Adrenal gland (tissue), 19 donors: ENCODE measurements at places on chromosomes 13 and 19. TPM values are rescaled to one million over a fixed set of nuclear protein-coding genes. Genes with fewer than 3 reads are reported as not detected.

DNA sequence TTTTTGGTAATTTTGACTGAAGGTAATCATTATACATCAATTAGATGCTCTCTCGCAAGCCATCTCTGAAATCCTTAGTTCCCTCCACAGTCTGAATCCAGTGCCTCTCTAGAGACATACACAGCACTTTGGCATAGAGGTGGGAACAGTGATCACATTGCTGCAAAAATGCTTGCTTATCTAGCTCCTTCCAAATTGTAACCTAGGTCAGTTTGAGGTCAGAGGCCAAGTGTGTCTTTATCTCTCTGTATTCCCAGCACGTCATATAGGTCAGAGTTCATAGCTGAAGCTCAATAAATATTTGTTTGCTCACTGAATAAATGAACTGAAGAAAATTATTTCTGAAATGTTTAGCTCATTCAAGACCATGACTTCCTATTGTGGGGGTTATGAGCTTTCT is 462.5 kb downstream of the DIAPH3 start:
- H3K4me1 ChIP-seq: no peaks in the 10 kb centered on the region
- no peak for DNase-seq
- H3K27me3 ChIP-seq: no peaks in the 10 kb centered on the region
- no peaks in the 10 kb centered on the region for H3K36me3 ChIP-seq

- H3K4me1 ChIP-seq: no peaks in the 10 kb centered on the region
- DNase-seq: no peak
- no peak overlapping the region for H3K27ac ChIP-seq
- H3K4me3 ChIP-seq: no peak overlapping the region
- no peaks in the 10 kb centered on the region for H3K27me3 ChIP-seq
Observed at GRCh38 chr13:73522937-73523336, 464.1 kb downstream of the KLF5 start.

GRCh38 chr13:93244141-93244917 is 17.7 kb downstream of the GPC6 start:
- DNase-seq: peak; percentile 8
- H3K27ac ChIP-seq: no peak overlapping the region
- H3K36me3 ChIP-seq: no peaks in the 10 kb centered on the region
- no peak overlapping the region for H3K4me3 ChIP-seq

GRCh38 chr19:18932216-18932841 is 8.7 kb downstream of the HOMER3 start:
- DNase-seq: peak; percentile 90
- H3K36me3 ChIP-seq: no peaks in the 10 kb centered on the region
- no peaks in the 10 kb centered on the region for H3K27me3 ChIP-seq
- H3K4me1 ChIP-seq: peaks cover 7% of the 10 kb centered on the region
- no peak overlapping the region for H3K4me3 ChIP-seq

DNA sequence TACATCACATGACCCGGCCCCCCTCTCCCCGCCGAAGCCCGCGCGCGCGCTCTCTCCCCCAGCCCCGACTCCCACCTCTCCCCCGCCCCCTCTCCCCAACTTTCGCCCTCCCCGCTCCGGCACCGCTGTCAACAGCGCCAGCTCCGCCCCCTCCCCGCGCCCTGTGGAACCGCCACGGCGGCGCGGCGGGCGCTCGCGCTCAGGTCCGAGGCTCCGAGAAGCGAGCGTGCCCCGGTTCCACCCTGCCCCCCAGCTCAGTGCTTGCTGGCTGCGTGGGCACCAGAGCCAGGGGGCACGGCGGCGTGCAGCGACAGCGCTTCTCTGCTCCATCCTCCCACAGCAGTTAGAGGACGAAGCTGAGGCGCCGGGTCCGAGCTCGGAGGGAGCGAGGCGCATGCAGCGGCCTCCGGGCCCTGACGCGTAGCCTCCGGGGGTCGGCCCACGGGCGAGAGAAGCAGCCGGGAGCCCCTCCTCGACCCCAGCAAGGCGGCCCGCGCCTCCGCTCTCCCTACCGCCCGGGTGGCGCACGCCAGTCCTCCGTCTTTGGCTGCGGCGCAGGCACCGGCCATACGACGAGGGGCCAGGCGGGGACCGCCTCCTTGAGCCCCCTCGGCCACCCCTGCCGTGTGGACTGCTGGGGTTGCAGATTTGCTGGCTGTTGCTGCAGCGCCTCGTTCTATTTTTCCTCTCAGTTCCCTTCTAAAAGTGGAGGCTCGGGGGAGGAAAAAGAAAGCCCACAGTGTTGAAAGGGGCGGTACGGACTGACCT is 109.5 kb downstream of the KCNRG start:
- H3K27ac ChIP-seq: peak overlapping the region; percentile 97
- H3K4me3 ChIP-seq: peak overlapping the region; percentile 86
- H3K27me3 ChIP-seq: no peaks in the 10 kb centered on the region
- DNase-seq: peak; percentile 52
- H3K36me3 ChIP-seq: no peaks in the 10 kb centered on the region

DNA sequence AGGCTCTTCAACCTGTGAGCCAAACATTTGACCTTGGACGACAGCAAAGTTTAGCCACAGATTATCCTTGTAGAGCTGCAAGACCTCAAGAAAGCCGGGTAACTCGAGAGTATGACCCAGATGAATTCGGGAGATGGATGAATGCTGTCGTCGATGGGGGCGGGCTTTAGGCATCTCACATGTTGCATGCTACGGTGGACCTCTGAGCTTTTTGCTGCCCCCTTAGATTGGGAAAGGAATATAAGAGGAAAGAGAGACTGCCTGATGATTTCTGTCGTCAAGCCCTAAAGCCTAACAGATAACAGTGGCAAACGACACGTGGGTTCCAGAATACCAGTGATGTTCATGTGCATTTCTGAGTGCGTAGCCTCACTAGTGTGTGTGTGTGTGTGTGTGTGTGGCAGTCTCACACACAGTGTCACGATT is 730 bp upstream of the ABCC4 start:
- H3K4me3 ChIP-seq: peak overlapping the region; percentile 58
- DNase-seq: no peak
- peaks cover 7% of the 10 kb centered on the region for H3K4me1 ChIP-seq
- H3K27ac ChIP-seq: no peak overlapping the region

- H3K4me1 ChIP-seq: no peaks in the 10 kb centered on the region
- no peaks in the 10 kb centered on the region for H3K27me3 ChIP-seq
- H3K4me3 ChIP-seq: peak overlapping the region; percentile 71
- peak; percentile 85 for DNase-seq
Observed at GRCh38 chr13:42041684-42042035, 6.8 kb upstream of the DGKH start.

GRCh38 chr13:42412812-42413483 is 141.0 kb downstream of the AKAP11 start:
- no peaks in the 10 kb centered on the region for H3K36me3 ChIP-seq
- no peak for DNase-seq
- no peaks in the 10 kb centered on the region for H3K4me1 ChIP-seq
- no peak overlapping the region for H3K4me3 ChIP-seq
- no peaks in the 10 kb centered on the region for H3K27me3 ChIP-seq

DNA sequence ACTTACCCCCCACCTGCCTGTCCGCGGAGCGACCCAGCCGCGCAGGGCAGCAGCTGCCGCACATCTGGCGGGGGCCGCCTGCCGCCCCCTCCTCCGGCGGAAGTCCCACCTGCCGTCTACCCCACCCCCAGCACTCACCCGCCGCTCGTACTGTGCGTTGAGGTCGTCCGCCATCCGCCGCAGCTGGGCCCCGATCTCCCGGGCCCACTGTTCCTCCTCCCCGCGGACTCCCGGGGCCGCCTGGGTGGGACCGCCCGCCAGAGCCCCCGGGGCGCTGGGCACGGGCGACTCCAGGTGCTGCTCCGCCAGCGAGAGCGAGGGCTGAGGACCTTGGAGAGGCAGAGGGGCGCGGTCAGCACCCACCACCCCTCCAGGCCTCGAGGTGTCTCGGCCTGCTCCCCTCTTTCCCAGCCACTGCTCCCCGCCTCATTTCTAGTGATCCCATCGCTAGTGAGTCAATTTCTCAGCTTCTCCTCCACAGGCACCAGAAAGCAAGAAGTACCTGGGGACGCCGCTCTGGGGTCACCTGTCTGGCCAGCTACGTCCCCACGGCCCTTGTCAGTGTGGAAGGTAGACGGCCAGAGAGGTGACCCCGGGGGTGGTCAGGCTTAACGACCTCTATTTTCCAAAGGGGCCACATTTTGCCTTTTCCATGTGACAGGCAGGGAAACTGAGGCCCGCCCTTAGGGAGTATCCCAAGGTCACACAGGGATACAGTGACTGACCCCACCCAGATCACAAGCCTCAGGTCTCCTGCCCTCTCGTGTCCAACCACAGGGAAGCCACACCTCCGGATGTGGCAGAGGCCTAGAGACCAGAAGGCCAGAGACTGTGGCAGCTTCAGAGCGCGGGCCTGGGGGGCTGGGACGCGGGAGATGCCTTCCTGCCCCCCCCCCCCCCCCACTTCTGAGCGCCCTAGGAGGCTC is 4.3 kb downstream of the BBC3 start:
- peaks cover 6% of the 10 kb centered on the region for H3K36me3 ChIP-seq
- no peak overlapping the region for H3K4me3 ChIP-seq
- peak overlapping the region; percentile 94 for H3K27ac ChIP-seq
- DNase-seq: peak; percentile 92
- peaks cover 26% of the 10 kb centered on the region for H3K4me1 ChIP-seq

DNA sequence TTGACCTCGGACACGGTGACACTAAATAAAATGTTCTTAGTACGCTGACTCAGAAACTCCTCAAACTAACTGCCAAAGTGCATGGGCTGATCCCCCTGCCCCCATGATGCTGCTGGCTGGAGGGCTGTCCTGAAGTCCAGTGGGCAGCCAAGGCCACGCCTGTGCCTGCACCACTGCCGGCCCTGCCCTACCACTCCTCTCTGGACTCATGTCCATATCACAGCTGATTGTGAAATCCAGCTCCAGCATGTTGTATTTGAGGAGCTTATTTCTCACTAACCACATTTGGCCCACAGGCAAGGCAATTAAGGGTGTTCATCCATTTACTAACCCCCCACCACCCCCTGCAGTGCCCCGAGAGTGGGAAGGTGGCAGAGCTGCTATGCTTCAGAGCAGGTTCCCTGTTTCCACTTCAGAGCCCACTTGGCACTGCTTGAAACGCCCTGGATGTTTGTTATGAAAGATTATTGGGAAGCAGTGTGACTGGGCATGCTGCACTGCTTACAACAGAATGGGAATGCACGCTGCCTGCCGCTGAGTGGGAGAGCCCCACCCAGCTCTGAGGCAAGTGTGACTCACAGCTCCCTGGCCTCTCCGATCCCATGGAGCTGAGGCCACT is 114.0 kb downstream of the UQCRFS1 start:
- H3K36me3 ChIP-seq: no peaks in the 10 kb centered on the region
- H3K4me3 ChIP-seq: no peak overlapping the region
- DNase-seq: peak; percentile 93
- peaks cover 17% of the 10 kb centered on the region for H3K4me1 ChIP-seq
- peak overlapping the region; percentile 88 for H3K27ac ChIP-seq

DNA sequence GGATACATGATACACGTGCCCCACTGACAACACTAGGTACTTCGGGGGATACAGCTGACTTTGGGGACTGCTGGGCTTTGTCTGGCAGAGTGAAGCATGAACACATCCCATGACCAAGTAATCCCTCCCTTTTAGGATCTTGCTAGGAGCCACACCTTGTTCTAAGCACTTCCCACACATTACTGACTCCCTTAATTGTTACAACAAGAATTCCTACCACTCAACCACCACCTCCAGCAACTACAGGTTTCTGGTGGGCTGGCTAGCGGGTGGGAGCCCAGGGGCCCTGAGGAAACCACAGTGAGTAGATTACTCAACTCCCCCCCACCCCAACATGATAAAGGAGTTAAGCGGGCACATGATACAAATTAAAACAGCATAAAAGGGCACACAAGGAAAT is 7.2 kb upstream of the SLC35E1 start:
- no peak overlapping the region for H3K4me3 ChIP-seq
- peak overlapping the region; percentile 49 for H3K27ac ChIP-seq
- H3K36me3 ChIP-seq: peaks cover 33% of the 10 kb centered on the region
- H3K4me1 ChIP-seq: peaks cover 19% of the 10 kb centered on the region
- no peak for DNase-seq

GRCh38 chr19:47000373-47000772 is 19.3 kb upstream of the NPAS1 start:
- H3K27ac ChIP-seq: no peak overlapping the region
- no peaks in the 10 kb centered on the region for H3K27me3 ChIP-seq
- H3K36me3 ChIP-seq: no peaks in the 10 kb centered on the region
- H3K4me3 ChIP-seq: no peak overlapping the region
- DNase-seq: no peak

GRCh38 chr13:98856983-98857382 is 104.5 kb upstream of the SLC15A1 start:
- H3K27ac ChIP-seq: no peak overlapping the region
- no peaks in the 10 kb centered on the region for H3K27me3 ChIP-seq
- DNase-seq: no peak
- no peak overlapping the region for H3K4me3 ChIP-seq
- peaks cover 4% of the 10 kb centered on the region for H3K36me3 ChIP-seq

GRCh38 chr19:2949939-2950285 is 5.1 kb upstream of the ZNF77 start:
- H3K27me3 ChIP-seq: no peaks in the 10 kb centered on the region
- no peaks in the 10 kb centered on the region for H3K36me3 ChIP-seq
- H3K4me1 ChIP-seq: peaks cover 16% of the 10 kb centered on the region
- peak overlapping the region; percentile 96 for H3K27ac ChIP-seq
- DNase-seq: peak; percentile 68
- H3K4me3 ChIP-seq: peak overlapping the region; percentile 76

DNA sequence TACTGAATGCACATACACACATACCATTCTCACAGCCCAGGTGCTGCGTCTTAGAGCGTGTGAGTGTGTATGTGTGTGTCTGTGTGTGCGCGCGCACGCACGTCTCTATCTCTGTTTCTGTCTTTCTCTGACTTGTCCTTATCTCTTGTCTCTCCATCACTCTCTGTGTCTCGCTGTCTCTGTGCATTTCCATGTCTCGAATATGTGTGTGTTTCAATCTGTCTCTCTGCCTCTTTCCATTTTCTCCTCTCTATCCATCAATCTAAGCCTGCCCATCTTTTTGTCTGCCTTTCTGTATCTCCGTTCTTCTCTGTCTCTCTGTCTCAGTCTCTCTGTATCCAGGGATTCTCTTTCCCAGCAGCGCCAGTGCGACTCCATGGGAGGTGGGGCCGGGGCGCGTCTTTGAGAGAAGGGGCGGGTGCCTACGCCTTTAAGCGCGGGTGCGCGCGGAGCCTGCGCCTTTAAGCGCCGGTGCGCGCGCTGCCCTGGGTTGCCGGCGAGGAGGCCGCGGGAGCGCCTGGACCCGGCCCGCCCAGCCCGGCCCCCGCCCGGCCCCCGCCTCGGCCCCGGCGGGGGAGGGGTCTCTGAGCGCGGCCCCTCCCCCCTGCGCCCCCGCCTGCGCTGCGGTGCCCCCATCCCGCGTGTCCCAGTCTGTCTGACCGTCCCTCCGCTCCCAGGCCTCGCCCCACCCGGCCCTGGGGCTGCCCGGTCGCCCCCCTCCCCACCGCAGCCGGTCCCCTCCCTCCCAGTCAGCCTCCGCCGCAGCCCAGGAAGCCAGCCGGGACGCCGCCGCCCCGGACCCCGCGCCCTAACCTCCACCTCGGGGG is at the start of gene LRFN3:
Gene LRFN3, plus strand, starts transcription at position 464 of the 827 bp plus-strand sequence. CDS start 3,052 bp downstream, outside the sequence.
- peak within 1 kb of the TSS; percentile 47 for H3K27ac ChIP-seq
- H3K4me3 ChIP-seq: peak within 1 kb of the TSS; percentile 96
- H3K4me1 ChIP-seq: peaks cover 25% of the 10 kb centered on the region
- peak; percentile 71 for DNase-seq

The PRR36 gene
- 0.47 TPM for total RNA-seq

The F10 gene
- 10.6 TPM for total RNA-seq

The JAK3 gene
- 12.5 TPM for total RNA-seq

The PSG2 gene
- not detected for total RNA-seq

The EID2 gene
- total RNA-seq: 28.3 TPM

The ZNF497 gene
- total RNA-seq: 0.35 TPM

The IL17D gene
- total RNA-seq: 2.0 TPM
